ENCODE measurements at places on chromosomes 3 and 15.

DNA sequence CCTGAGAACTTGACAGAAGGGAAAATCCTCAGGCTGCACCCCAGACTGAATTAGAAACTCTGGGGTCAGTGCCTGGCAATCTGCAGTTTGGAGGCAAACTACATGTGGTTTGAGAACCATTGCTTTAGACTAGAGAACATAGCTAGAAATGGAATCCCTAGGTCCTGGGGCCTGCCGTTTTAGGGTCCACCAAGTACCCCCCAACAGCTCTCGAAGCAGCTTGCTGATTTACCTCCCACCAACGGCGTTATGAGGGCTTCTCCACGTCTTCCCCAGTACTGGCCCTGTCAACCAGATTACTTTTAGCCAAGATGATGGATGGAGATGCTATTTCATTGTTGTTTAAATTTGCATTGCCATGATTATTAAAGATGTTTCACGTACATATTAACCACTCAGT is 272.5 kb downstream of the XXYLT1 start:
- no peak for DNase-seq

DNA sequence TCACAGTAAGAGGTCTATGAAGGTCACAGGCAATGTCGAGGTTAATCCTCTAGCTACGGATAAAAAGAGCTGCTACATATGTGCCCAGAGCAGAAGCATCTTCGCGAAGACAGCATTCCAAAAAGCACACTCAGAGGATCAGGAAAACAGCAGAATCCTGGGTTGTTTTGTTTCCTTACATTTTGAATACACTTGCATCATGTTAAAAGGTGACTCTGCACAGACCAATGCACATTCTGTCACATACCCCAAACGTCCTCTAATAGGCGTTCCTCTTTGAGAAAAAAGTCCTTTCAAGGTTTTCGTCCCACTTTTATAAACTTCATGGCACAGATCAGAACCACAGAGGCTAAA is 52.7 kb downstream of the VGLL4 start:
- no peak for DNase-seq

DNA sequence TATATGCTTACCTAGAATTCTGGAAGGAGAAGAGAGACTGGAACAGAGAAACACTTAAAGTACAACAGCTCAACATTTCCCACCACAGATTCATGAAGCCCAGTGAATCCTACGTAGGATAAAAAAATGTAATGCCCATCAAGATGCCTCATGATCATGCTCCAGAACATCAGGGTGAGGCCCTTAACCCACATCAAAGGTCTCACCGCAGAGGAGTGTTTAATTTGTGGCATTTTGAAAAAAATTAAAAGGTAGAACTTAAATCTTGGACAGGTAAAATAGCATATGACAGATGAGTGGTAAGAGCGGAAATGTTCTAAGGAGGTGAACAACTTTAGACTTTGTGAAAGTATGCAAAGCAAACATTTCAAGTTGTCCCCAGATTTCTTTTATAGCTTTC is 9.7 kb upstream of the SLC6A20 start:
- DNase-seq, result no peak

GRCh38 chr3:41224120-41224806 is 25.0 kb downstream of the CTNNB1 start:
- no peak for DNase-seq

GRCh38 chr3:194298331-194299227 is 52.5 kb downstream of the CPN2 start:
- DNase-seq, result peak; percentile 25

GRCh38 chr15:31839388-31839787 is 190.9 kb upstream of the CHRNA7 start:
- DNase-seq, result no peak

DNA sequence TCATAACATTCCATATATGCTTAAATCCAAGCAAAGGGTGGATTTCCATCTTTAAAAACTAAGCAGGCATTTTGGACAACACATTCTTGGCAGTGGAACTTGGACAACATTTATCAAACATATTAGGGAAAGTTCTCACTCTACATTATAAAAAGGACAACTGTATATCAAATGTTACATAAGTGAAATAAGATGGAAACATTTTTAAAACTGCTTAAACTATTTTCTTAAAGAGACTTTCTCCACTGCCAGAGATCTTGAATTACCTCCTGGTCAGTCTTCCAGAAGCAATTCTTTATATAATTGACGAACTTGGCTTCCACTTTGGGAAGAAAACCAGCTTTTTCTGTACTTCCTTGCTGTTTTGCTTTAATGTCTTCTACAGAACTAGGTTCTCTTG is 109.3 kb downstream of the NEO1 start:
- no peak for DNase-seq

DNA sequence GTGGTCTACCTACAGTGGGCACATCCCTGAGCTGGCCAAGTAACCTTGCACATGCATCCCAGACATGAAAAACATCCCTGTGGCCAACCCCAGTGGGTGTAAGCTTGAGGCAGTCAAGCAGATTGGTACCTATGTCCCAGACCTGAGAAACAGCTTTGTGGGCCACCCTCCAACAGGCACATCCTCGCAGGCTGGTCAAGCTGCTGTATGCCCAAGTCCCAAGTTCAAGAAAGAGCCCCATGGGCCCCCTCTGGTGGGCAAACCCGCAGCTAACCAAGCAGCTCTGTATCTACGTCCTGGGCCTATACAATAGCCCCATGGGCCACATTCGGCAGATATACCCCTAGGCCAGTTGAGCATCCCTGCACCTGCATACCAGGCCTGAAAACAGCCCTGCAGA is 186.3 kb upstream of the GPR149 start:
- no peak for DNase-seq

- no peak for DNase-seq
These were observed 37.1 kb downstream of the GASK1A start for GRCh38 chr3:43015991-43016865.

DNA sequence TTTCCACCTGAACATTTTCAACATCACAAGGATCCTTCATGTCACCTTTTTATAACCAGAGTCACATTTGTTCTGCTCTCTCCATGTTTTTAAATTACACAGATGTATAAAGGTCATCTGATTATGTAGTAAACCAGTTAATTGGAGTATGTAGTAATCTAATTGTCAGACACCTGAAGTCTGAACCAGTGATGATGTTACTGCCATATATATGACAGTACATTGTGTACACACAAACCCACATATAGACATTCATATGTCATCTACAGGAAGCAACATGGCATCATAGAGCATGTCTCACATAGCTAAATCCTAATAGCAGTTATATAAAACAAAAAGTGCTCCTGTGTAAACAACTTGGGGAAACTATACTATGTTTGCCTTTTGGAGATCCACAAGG is 95.9 kb upstream of the PRR23C start:
- no peak for DNase-seq

- DNase-seq, result no peak
These were observed 249.4 kb downstream of the CHL1 start for GRCh38 chr3:445960-446359.
